ENCODE measurements at places on chromosomes 7 and 10. TPM values are rescaled to one million over a fixed set of nuclear protein-coding genes. Genes with fewer than 3 reads are reported as not detected.

DNA sequence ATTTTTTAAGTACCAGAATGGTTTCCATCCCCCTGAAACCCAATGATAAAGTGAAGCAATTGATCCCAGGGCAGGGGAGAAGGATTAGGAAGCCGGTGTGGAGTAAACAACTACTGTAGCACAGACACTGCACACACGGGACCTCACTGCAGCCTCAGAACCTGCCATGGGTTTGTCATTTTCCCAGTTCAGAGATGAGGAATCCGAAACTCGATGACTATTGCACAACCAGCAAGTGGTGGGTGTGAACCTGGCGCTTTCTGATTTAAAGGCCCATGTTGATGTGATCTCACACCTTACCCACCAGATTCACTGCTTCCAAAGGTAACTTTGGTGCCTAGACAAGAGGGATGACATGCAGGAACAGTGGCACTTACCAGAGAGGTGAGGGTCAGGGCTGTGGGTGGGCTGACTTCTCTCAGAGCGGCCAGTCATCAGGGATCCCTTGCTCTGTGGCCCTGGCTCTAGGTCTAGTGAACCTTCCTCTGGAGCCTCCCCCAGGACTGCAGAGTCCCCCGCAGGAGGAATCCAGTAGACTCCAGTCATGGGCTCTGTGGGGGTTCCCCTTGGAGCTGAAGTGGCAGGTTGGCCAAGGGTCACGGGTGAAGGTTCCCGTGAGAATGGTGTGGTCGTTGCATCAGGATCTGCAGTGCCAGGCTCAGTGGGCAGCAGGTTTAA lies 62.8 kb downstream of the PKD1L1 start:
- no peak for DNase-seq
- H3K4me3 ChIP-seq = no peak overlapping the region
- H3K27me3 ChIP-seq = no peaks in the 10 kb centered on the region
- peaks cover 7% of the 10 kb centered on the region for H3K4me1 ChIP-seq
- H3K27ac ChIP-seq = no peak overlapping the region

GRCh38 chr10:133185916-133186315 lies 25.9 kb downstream of the KNDC1 start:
- no peaks in the 10 kb centered on the region for H3K4me1 ChIP-seq
- no peak overlapping the region for H3K4me3 ChIP-seq
- H3K27ac ChIP-seq = no peak overlapping the region
- DNase-seq = no peak
- no peaks in the 10 kb centered on the region for H3K27me3 ChIP-seq

Gene GIMAP8
- not detected for total RNA-seq

Gene RASA4B
- total RNA-seq = 5.6 TPM

Gene FLNC
- total RNA-seq = not detected

Gene BRAF
- total RNA-seq = 72.6 TPM

All from Karpas-422 (cell line).